ENCODE measurements at places on chromosomes 2 and 18.

DNA sequence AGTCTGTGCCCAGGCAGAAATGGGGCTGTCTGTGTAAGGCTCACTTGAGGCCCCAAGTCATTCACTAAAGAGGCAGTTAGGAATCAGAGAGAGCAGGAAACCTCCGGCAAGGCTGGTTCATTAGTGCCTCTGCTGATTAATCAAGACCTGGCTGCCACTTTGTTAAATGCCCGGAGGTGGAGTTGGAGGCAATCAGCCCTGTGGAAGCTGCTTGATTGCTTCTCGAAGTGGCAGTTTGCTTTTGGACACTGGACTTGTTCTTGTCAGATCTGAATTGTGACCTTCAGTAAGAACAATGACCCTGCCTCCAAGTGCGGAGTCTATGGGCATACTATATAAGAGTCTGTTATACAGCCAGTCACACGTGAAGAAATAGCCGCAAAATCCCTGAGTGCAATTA lies 183.9 kb upstream of the LINC00305 start:
- no peak for DNase-seq

DNA sequence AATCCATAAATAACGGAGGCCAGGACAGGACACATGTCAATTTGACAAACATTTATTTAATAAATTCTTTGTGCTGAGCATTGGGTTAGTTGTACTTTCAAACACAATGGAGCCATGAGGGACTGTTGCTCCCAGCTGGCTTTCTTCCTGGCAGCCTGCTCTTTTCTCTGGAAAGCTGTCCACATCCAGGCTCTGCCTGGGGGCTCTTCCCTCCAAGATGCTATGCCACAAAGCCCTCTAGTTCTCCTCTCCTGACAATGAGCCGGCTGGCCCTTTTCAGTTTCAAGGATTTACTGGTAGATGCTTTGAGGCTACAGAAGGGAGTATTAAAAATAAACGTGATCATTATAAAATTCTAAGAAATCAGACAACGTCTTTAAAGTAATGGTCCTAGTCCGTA lies 44.1 kb upstream of the SLC14A2 start:
- no peak for DNase-seq

- no peak for DNase-seq
Observed at GRCh38 chr2:59184276-59185020, 943.3 kb upstream of the FANCL start.

GRCh38 chr2:68811364-68811763 lies 59.8 kb downstream of the BMP10 start:
- DNase-seq, result no peak

DNA sequence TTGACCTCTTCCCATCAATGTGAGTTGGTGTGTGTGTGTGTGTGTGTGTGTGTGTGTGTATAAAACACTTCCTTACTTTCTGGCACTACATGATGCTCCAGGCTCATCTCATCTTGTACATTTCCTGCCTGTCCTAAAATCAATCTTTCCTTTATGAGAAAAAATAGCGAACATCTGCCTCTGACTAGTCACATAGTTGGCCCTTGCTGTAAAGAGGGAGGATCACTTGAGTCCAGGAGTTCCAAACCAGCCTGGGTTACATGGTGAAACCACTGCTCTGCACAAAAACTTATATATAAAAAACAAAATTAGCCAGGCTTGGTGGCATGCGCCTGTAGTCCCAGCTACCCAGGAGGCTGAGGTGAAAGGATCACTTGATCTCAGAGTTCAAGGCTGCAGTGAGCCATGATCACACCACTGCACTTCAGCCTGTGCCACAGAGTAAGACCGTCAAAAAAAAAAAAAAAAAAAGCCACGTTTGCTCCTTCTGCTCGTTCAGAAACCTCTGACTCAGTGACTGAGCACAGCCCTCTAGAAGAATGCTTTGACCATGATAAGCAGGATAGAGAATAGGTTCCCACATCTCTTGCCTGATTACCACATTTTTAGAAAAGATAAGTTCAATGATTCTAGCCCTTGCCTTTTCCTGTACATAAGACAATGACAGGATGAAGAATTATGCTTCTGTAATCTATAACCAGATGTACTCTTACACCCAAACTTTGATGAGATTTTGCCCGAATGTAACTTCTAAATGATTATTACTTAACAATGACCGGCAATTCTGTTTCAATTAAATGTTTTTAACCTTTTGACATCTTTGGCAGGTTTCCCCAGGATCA lies 45.2 kb upstream of the ST3GAL5 start:
- no peak for DNase-seq

- DNase-seq, result no peak
Observed at GRCh38 chr2:112108178-112108832, 29.9 kb upstream of the FBLN7 start.

Data from CD14-positive monocyte (primary cell).